ENCODE measurements at places on chromosomes 1 and 21.
A peak's percentile ranks its signal among the peaks of the same experiment; 100 is the strongest.

DNA sequence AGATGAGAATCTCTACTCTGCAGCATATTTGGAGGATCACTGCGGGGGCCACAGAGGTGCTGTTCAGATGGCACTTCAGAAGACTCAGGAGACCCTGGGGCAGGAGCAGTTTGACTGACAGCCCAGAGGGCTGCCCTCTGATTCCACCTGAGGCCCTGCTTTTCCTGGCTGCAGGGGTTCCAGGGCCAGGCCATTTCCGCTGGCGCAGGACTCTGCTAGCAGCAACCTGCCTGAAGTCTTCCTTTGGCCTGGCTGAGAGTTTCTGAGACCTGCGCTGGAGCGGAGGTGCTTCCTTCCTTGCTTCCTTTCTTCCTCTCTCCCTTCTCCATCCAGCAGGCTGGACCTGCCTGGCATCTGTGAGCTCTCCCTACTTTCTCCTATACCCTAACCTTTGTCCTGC, 11.8 kb downstream of the PCSK9 start:
- no peak for DNase-seq

- no peak for DNase-seq
Measured at GRCh38 chr1:231903586-231904081, 277.0 kb downstream of the DISC1 start.

DNA sequence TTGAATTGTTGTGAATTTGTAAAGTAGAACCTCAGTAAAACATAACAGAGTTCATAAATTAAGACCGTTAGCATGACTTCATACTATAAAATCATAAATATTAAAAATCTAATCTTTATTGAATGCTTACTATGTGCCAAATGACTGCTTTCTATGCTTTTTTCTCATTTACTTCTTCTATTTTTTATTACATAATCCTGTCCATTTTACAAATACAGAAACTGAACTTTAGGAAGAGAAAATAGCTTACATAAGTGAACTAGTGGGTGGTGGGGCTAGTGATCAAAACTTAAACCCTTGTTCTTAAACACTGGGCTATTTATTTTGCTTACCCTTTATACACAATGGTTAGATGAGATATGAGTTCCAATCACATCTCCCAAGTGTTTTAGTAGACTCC, 122.3 kb downstream of the ZC3H11B start:
- no peak for DNase-seq

DNA sequence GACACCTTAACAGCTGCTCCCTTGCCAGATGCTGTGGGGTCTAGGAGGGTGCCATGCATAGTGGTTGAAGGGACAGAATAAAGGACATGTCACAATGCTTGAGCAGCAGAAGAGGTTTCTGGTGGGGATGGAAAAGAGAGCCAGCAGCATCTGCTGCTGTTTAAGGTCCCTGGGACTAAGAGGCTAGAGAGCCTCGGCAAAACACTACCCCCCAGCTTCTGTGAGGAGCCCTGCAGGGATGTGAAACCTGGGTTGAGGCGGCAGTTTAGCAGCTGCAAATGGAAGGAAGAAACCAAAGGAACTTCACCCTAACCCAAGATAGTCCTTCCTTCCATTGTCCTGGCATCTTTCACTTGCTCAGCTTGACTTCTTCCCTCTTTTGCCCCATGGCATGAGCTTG, 39.4 kb downstream of the PLXNA2 start:
- no peak for DNase-seq

GRCh38 chr1:65208563-65208973, 60.6 kb downstream of the AK4 start:
- no peak for DNase-seq

GRCh38 chr1:28066393-28067154, 21.8 kb downstream of the EYA3 start:
- no peak for DNase-seq

DNA sequence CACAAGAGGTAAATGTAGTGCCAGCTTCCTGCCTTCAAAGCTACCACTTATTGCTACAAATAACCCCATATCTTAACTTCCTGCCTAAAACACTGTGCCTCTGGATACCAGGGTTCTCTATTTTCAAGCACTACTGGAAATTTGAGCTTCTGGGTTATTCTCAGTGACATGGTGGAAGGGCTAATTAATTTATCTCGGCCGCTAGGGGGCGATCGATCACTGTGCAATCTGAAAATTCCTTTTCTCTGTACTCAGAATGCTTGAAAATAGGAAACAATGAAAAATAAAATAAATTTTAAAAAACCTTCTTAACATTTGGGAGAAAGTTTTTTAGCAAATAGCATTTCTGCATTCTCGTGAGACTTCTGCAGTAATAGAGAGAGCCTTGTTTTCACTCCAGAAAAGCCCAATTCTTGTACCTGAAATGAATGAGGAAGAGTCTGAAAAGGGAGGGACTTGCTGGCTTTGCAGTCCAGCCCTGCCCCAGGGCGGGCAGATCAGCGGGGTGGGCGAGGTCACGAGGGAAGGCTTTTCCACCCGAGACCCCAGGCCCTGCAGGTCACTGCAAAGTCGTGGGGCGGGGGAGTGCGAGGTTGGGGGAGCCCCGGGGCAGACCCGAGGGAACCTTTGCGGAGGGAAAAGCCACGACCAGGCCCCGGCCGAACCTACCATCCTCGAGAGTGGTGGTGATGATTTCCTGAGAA, 276.7 kb downstream of the PCP4 start:
- no peak for DNase-seq

- no peak for DNase-seq
Measured at GRCh38 chr1:21165076-21165475, 11.6 kb downstream of the EIF4G3 start.

- peak; percentile 71 for DNase-seq
Measured at GRCh38 chr1:85406887-85407533, 57.9 kb downstream of the DDAH1 start.

DNA sequence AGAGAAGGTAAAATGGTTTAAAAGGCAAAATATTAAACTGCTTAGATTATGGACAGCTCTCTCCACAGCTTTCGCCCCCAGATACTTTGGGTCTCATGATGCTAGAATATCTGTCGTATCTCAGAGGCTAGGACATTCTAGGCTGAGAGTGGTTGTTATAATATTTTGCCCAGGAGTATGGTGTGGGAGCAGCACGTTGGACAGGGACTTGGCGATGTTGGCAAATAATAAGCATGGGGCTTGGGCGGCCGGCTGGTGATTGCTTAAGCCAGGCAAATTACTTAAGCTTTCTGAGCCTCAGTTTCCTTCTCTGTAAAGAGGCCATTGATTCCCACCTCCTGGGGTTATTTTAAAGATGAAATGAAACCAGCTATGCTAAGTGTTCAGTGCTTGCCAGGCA, 133.2 kb downstream of the ROR1 start:
- no peak for DNase-seq

DNA sequence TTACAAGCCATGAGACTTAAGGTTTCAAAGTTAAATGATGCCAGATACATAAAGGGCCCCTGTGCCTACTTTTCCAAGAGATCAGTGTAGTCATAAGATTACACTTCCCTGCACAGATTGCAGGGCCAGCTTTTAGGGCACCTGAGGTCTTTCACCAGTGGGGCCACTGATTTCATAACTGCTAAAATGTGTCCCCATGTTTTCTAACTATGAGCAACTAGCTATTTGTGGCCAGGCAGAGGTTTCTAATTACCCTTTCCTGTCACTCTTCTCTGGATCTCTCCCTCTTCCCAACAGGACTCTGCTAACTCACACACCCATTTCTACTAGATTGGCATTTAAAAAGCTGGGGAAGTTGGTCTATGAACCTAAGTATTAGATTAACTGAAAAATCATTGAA, 207.1 kb upstream of the SGIP1 start:
- no peak for DNase-seq

- DNase-seq, result no peak
Measured at GRCh38 chr1:100565533-100565932, 27.6 kb downstream of the GPR88 start.

- no peak for DNase-seq
Measured at GRCh38 chr1:218779341-218780100, 394.2 kb upstream of the LYPLAL1 start.

DNA sequence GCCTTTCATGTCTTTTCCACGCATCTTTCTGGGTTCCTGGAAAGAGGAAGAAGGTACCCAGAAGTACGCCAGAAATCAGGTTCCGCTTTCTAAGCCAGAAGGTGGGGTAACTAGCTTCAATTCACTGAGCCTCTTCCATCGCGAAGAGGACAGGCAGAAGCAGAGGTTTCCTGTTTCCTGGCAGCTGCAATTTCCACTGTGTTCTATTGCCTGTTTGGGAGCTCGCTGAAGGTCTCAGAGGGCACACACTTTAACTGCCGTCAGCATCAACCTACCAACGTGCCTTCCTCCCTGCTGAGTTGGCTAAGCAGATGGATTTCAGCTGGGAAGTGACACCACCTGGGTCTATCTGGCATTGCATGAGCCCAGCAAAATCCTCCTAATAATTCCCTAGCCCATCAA, 10.0 kb downstream of the NCF2 start:
- DNase-seq, result no peak

- DNase-seq, result no peak
Measured at GRCh38 chr1:44433209-44433608, 28.2 kb downstream of the RNF220 start.

DNA sequence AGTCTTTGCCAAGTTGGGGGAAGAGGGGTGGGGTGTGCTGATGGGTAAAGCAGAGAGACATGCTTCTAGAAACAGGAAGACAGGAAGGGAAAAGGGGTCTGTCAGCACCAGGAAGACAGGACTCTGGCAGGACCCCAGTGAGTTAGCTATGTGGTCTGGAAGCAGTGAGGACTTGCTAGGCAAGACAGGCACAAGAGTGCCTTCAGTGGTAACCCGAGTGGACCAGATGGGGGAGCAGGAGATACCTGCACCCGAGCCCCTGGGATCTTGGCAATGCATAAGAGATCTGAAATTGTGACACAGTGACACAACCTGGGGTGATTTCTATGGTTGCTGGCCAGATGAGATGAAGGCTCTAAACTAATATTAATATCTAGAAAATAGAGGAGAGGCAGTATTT, 7.0 kb downstream of the TLR5 start:
- DNase-seq, result no peak

GRCh38 chr1:184557423-184558347, 170.9 kb downstream of the C1orf21 start:
- no peak for DNase-seq

DNA sequence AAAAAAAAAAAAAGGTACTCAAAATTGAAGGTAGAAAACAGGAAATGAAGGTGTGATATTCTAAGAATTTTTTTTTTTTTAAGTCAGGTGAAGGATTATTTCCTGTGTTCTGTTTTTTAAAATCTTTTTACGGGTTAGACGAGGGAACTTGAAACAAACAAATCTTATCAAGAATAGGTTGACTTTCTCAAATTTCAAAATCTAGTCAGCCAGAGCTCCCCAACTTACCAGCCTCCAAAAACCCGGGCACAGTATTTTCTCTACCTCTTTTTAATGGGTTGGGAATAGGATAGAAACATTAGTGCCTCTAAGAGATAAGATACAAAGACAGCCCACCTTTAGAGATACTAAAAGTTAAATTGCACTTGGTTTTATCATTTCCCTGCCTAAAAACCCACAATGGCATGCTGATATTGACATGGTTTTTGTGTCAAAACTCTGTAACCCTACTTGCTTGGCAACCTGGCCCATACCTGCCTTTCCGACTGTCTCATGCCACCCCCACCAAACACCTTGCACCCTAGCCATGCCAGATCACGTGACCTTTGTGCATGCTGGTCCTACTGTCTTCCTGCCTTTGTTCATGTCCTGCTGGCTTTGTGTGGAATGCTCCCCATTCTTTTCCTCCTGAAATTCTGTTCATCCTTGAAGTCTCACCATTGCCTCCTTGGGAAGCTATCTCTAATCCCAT, 4.2 kb downstream of the RCAN3 start:
- DNase-seq, result no peak

GRCh38 chr1:88662723-88663122, 21.4 kb upstream of the PKN2 start:
- DNase-seq, result no peak

DNA sequence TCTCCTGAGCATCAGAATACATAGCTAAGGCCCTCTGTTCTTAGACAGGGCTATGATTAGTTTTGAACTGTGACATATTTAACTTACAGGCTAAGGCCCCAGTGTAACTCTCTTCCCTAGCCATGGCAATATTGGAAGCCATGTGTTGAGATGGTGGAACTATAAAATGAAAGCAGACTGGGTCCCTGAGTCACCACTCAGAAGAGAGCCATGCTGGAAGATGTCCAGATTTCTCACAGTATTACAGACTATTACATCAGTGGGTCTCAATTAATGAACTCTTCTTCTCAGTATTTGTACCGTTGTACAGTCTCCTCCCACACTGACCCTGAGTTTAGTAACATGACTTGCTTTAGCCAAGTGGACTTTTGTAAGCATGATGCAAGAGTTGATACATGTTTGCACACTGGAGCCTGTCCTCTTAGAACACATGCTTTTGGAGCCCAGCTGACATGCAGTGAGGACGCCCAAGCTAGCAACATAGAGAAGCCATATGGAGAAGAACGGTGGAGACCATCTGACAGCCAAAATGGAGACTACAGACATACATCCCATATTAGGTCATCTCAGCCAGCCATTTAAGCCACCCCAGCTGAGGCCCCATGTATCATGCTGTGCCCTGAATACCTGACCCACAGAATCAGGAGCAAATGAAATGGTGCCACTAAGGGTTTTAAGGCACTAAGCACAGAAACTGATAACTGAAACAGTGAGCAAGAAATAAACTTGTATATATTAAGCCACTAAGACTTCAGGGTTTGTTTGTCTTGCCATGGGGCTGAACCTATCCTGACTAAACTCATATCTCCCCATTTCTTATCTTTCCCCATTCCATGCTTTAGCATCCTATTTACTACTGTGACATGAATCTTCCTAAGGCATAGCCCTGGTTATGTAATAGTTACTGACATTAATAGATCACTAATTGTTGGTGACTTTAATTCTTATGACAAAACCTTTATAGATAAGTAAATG, 24.4 kb downstream of the TBX15 start:
- DNase-seq, result peak; percentile 79

- no peak for DNase-seq
Measured at GRCh38 chr1:53653631-53654030, 85.3 kb downstream of the GLIS1 start.

GRCh38 chr1:66445492-66446181, 88.3 kb upstream of the SGIP1 start:
- no peak for DNase-seq

- no peak for DNase-seq
Measured at GRCh38 chr1:181137217-181137743, 48.8 kb downstream of the IER5 start.
